ENCODE measurements at places on chromosomes 13 and 19.

- no peak for DNase-seq
Observed at GRCh38 chr13:67119481-67119894, 110.6 kb downstream of the PCDH9 start.

- no peak for DNase-seq
Observed at GRCh38 chr19:49665036-49665350, 664 bp downstream of the IRF3 start.

- no peak for DNase-seq
Observed at GRCh38 chr13:33070713-33071112, 54.5 kb downstream of the KL start.

GRCh38 chr19:48148576-48148975, 21.6 kb downstream of the LIG1 start:
- no peak for DNase-seq

- no peak for DNase-seq
Observed at GRCh38 chr13:96417939-96418685, 328.2 kb downstream of the HS6ST3 start.

DNA sequence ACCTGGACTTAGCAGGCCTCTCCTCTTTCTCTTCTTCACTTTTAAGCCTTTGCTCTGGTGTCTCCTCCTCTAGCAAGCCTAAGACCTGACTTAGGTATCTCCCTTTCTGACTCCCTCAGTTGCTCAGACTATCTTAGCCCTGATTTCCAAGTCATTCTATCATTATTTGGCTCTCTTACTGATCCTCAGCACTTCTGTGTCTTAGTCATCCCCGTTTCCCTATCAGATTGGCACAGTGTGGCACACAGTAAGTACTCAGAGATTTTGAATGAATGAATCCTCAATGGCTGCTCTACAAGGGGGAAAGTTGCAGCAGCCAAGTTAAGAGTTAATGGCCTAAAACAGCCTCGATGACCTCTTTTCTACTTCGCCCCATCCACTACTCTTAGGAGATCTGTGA, 8.2 kb downstream of the KCTD12 start:
- no peak for DNase-seq

DNA sequence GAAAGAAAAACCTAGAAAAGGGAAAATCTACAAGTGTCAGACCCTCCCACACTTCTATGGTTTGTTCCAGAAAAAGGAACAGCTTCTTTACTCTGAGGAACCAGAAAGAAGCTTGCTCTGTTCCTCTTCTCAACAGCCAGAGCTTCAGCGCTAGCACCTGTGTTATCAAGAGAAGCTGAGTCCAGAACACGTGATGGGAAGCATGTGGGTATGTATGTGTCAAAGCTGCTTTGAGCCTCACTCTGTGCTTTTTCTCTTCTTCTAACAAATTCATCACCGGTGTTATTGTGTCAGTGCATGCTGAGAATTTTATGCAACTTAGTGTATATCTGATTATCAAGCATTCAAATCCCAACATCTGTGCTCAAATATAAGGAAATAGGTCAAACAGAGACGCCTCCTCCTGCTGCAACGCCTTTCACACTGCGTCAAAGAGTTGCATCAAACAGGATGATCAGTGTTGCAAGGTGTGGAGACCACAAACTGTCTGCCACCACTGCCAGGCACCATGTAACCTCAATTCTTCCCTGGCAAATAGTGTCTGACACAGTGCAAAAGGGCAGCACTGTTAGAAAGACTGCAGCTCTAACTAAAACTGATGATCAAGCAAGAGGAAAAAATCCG, 83.9 kb downstream of the LRRC63 start:
- DNase-seq = peak; percentile 59

DNA sequence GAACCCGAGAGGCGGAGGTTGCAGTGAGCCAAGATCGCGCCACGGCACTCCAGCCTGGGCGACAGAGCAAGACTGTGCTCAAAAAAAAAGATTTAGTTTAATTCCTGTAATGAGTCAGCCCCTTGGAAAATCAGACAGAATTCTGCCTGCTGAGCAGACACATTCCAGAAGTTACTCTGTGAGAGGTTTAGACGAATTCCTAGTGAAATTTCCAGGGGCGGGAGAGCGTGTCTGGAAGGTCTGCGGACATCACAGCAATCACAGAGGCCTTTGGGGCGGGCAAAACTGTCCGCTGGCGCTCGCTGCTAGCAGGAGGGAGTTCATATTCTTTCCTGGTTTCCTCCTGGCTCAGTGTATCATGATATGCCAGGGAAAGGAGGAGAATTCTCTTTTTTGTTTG, 17.5 kb downstream of the MISP start:
- DNase-seq = no peak

GRCh38 chr13:33932769-33933406, 114.9 kb downstream of the RFC3 start:
- DNase-seq = no peak

DNA sequence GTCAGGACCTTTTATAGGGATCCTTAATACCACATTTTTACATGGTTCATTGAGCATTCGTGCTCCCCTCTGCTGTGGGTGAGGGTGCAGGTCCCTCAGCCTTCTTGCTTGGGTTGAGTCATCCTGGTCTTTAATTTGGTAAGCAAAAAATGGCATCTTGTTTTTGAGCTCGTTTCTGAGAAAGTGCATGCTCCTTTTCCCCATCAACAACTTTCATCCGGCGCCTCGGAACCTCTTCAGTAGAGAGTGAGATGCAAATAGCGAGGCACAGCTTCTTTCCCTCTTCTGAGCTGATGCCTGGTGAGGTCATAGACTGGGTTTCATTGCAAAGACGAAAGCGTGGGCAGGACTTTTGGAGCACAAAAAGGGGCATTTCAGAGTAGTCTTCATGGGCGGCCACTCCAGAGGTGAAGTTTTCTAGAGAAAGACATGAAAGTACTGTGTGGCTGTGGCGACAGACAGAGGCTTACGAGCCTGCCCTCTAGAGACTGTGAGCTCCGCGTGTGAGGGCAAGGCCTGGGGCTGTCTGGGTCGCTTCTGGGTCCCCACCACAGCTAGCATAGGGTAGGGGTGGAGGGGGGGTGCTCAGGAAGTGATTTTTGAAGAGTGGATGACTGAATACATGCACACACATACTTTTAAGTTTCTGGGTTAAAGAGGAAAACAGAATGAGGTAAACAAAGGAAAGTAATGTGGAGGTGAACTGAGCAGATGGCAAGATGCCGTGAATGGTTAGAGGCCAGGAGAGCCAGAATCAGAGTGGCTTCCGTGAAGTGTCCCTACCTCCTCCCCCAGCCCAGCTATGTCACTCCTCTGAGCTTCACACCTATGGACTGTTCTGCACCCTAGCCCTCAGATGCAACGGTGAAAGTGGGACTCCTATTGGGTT, 44.3 kb downstream of the BBC3 start:
- peak; percentile 87 for DNase-seq

- DNase-seq = no peak
Observed at GRCh38 chr19:43660971-43661360, 9.0 kb downstream of the PLAUR start.

DNA sequence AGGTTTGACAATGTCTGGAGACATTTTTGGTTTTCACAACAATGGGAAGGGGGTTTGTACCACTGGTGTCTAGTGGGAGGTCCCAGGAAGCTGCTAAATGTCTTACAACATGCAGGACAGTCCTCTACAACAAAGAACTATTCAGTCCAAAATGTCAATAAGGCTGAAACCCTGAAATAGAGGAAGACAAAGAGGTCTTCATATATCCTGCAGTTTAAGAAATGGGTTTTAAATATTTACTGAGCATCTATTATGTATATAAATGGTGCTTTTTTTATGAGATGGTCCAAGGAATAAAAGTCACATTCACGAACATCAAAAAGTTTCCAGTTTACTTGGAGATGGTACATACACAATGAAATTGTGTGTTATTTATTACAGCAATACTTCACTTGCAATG, 107.3 kb downstream of the AKAP11 start:
- DNase-seq = no peak

- no peak for DNase-seq
Observed at GRCh38 chr13:44652962-44653660, 77.0 kb upstream of the TSC22D1 start.

DNA sequence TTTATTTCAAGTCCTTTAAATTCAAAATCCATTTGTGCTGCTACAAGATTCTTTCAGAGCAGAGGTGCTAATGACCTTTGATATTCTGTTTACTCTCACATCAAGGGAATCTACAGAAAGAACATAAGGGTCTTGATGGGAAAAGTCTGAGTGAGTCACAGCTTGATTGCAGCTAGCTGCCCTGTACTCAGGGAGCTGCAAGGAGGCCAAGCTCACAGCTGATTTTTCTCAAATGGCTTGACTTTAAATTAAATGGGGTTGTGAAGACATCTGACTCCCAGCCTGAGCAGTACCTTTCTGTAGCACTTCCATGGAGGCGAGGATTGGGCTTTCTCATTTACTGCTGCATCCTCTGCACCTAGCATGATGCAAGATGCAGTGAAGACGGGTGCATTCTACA, 62.5 kb downstream of the RAP2A start:
- no peak for DNase-seq

- DNase-seq = no peak
Observed at GRCh38 chr13:30323524-30323923, 16.2 kb upstream of the KATNAL1 start.

DNA sequence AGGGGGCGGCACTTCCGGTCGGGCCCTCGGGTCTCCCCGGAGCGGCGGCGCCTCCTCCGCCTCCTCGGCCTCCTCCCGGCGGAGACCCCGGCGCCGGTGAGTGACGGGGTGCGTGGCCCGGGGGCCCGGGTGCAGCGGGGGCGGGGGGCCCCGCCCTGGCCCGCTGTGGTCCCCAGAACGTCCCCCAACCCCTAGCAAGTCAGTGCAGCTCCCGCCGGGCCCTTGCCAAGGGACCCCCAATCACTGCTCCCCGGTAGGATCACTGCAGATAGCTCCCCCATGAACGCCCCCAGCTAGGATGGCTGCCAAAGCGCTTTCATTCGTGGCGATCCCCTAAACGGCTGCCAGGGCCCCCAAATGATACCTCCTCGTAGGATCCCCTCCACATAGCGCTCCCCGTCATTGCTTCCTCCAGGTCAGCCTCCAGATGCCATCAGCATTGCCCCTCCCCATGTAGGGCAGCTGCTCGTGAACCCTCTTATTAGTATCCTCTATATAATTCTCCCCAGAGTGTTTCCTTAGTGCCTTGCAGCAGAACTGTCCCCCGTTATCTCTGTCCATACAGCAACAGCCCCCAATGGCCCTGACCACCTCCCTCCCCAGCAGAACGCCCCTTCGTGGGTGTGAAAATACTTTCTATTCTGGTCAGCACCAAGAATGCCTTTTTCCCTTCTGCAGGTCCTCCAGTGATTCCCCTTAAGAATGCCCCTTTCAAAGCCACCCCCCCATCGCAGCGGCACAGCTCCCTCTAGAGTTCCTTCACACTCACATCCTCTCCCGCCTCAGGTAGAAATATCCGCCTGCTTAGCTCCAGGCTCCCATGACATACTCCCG, at the start of gene ZNF865:
ZNF865 (plus strand) TSS at position 11 of the 834 bp plus-strand sequence. CDS start 7,972 bp downstream, outside the sequence.
- peak; percentile 67 for DNase-seq

- DNase-seq = no peak
Observed at GRCh38 chr13:107348925-107349324, 781.0 kb upstream of the ARGLU1 start.

GRCh38 chr13:42333613-42334328, 61.8 kb downstream of the AKAP11 start:
- DNase-seq = peak; percentile 19

DNA sequence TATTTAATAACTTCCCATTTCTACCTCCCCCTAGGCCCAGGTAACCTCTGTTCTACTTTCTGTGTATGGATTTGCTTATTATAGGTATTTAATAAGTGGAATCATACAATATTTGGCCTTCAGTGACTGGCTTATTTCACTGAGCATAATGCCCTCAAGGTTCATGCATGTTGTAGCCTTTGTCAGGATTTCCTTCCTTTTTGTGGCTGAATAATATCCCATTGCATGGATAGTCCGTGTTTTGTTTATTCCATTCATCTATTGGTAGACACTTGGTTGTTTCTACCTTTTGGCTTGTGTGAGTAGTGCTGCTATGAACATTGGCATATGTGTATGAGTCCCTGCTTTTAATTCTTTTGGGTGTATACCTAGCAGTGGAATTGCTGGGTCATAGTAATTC, 9.4 kb downstream of the HNRNPM start:
- DNase-seq = no peak

DNA sequence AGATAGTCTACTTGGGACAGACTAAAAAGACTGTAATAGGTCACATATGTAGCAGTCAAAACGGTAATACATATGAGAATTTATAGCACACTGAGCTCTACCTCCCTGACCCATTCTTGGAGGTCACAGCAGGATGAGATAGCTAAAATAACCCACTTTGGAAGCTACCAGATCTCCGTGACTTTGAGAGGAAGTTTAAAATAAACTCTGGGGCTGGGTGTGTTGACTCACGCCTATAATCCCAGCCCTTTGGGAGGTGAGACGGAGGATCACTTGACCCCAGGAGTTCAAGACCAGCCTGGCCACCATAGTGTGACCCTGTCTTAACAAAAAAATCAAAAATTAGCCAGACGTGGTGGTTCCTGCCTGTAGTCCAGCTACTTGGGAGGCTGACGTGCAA, 45.3 kb downstream of the DHRS12 start:
- no peak for DNase-seq

- DNase-seq = peak; percentile 14
Observed at GRCh38 chr19:49997709-49998108, 27.5 kb downstream of the VRK3 start.

DNA sequence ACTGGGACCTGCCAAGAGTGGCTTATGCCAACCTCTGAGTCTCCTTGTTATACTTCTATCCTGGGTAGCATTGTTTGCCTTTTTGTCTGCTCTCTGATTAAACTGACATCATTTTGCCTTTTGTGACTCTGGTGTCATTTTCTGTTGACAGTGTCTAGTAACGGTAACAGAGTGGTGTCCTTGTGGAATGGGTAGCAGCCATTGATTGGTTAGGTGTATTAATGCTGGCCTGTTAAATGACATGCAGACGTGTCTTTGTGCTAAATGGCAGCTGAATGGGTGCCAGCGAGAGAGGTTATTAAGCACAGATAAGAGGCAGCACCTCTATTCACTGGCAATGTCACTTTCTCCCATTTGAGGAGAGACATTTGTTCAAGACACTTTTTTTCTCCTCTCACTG, 1289.4 kb downstream of the PCDH9 start:
- DNase-seq = no peak

Measured in CD4-positive, alpha-beta T cell treated with Interleukin-15 for 4 hours (primary cell).